T follicular helper cell (primary cell): ENCODE measurements at places on chromosomes 4 and X.

DNA sequence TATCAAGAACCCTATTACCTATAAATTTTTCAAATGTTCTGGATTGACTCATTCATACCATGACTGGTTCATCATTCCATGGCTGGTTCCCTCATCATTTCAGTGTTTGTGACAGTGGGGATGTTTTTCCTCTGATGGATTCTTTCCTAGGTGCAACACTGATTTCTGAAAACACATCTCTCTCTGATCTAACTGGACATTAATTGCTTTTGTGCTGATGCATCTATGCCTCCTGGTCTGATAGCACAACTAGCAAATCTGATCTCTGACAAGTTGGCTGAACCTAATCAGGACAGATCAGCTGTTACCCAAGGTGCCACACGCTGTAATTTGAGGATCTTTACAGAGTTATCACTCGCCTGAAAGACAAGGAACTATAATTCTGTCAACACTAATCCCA, 140.2 kb downstream of the LDB2 start:
- DNase-seq = no peak

- DNase-seq = no peak
Measured at GRCh38 chr4:121783210-121783609, 17.9 kb upstream of the EXOSC9 start.

DNA sequence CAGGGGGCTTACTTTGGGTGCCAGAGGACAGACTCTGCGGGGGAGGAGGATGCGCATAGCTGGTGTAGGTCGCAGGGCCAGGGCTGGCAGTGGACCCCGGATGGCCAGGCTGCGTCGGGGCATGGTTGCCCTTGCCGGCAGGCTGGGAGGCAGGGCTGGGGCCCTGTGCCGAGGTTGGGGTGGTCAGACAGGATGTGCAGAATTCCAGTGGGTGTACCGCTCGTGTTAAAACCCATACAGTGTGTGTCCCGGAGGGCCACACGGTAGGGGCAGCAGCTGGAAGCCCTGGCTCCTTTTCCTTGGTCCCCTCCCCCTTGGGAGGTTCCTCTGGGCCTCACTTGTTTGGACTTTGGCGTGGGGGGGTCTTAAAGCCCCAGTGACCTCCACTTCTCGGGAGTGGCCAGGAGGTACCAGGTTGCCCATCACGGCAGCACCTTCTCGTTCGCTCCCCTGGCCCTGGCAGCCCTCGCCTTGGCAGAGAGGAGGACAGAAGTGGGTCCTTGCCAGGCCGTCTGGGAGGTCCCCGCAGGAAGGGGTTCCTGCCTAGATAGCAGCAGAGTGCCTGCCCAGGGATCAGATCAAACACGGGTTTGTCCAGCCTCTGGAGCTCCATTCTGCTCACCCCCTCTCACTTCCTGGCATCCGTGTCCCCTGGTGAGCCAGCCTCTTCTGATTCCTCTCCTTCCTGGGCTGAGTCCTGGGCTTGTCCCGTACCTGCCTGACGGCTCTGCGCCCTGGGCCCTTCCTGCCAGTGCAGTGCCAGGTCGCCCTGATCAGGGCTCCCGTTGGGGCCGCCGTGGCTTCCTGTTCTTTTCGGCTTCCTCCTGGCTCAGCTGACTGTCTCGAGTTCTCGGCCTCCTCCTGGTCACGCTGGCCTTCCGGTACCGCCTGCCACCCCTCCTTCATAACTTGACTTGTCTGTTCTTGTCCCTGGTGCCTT, 56.7 kb upstream of the HGFAC start:
- no peak for DNase-seq

DNA sequence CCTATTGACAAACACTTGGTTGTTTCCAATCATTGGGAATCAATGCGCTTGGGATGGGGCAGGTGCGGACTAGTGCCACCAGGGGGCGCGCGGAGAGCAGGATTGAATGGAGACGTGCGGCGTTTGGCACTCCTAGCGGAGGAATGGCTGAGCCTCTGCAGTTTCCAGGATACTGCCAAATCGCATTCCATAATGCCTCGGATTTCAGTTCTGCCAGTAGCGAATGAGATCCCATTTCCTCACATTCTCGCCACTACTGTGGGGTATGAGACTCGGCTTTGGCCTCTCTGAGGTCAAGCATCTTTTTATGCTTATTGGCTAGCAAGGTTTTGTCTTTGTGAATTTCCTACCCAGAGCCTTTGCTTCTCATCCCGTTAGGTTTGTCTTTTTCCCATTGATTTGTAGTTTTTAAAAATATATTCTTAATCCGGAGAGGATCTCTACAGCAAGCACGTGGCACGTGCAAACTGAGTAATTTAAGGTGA, 28.7 kb downstream of the CLDN34 start:
- peak; percentile 72 for DNase-seq

DNA sequence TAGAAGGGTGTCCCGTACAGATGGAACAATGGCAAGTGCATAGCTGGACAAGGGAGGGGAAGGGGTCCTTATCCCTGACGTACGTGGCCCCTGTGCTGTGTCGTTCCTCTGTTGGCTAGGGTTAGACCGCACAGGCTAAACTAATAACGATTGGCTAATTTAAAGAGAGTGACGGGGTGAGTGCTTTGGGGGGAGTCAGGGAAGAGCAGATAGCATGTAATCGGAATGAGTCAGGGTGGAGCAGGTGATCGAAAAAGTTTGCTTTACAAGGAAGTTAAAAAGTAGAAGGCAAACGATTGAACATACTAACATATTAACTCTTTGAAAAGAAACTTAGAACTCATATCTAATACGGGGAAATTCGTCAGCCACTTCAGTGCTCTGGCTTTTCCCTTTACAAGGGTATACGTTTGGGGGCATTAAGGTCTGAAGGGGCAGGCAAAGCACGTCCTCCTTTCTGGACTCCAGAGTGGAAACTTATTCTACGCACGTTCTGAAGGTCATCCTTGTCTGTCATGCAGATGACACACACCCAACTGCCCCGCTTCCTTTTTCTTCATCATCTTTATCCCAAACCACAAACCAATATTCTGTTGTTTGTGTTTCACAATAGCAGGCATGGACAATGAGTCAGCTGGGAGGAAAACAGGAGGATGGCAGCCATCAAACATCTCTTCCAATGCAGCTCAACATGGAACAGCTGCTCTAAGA, 10.2 kb upstream of the CRLF2 start:
- no peak for DNase-seq

- no peak for DNase-seq
Measured at GRCh38 chrX:78708816-78709215, 38.7 kb upstream of the LPAR4 start.

DNA sequence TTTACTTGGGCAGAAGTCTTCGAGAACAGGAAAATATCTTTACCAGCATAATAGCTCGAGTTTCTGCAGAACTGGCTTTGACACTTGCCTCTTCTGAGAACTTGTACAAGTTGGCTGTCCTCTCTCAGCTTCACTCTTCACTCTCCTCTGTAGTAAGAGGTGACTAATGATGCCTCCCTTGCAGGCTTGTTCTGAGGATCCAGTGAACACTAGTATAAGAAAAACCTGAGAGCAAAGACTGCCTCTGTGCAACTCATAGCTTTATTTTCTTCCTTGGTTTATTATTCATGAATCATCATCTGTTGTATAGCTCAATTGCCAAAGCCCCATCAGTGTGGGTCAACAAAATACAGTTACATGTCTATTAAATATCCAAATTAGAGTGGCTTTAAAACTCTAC, 266.7 kb upstream of the CLNK start:
- DNase-seq = no peak

DNA sequence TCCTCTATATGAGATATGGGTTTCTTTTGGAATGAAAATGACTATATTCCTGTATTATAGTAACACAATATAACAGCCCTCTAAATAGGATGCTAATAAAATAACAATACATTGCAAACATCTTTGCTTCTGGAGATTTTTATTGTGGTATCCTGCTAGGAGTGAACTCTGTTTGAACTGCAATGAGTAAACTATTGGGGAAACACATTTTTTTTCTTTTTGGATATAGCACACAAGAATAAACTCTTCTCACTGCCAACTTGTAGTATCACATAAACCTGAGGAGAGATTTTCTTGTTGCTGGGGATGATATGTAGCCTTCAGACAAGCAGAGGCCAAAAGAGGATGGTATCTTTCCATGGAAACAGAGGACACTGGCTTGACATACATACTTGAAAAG, 238.2 kb downstream of the C4orf33 start:
- no peak for DNase-seq

DNA sequence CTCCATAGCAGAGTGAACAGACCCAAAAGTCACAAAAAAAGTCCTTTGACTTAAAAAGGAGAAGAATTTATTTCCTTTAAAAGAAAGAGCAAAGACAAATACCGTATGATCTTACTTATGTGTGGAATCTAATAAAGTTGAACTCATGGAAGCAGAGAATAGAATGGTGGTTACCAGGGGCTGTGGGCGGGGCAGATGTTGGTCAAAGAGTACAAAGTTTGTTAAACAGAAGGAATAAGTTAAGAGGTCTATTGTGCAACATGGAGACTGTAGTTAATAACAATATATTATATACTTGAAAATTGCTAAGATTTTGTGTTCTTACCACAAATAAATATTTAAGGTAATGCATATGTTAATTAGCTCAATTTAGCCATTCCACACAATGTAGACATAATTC, 173.3 kb upstream of the S100G start:
- DNase-seq = no peak

DNA sequence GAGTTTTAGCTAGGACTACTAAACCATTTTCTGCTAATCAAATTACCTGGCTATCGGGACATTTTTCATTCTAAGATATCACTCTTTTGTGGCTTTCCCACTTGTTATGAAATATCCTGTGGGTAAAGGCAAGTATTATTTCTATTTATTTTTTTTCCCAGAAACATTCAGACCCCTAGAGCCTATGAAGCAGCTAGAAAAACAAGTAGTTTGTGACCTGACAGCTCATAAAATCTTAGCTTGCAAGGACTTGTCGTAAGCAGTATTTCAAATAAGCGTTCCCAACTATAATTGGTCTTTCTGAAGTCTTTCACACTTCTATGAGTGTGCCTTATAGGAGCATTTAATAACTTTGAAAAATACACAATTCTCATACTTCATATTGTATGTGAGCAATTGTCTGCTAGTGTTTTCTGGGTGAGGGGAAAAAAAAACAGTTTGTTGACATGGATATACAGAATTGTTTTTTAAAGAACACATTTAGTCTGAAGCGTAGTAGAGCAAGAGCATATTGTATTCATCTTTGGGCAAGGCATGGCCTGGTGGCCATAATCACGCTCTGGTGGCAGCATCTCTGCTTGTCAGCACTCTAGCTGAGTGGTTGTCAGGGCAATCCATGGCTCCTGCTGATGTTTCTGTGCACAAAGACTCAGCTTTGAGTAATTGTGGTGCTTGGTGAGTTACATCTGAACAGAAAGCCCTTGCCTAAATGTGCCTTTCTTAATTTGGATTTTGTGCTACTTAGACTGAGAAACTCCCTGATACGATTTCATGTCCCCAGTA, 2.6 kb downstream of the MCUB start:
- no peak for DNase-seq

DNA sequence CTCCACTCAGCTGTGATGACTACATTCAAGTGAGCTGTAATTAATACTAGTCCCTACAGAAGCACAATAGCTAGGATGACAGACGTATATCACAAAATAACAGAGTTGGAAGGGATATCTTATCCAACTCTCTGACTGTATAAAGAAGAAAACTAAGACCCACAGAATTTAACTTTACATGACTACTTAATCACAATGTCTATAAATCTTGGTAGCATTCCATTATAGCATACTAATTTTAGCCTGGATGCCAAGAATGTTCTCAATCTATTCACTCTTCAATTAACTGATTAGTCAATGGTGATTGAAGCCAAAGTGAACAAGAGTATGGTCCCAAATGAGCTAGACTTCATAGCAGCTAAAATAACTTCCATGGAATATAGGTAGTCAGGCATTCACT, 31.2 kb downstream of the RPS6KA6 start:
- DNase-seq = no peak

GRCh38 chrX:68991691-68992345, 163.0 kb downstream of the EFNB1 start:
- DNase-seq = no peak

GRCh38 chr4:141711211-141711610, 74.8 kb downstream of the IL15 start:
- no peak for DNase-seq

- DNase-seq = no peak
Measured at GRCh38 chr4:72390409-72390808, 178.6 kb downstream of the ADAMTS3 start.

GRCh38 chrX:139299309-139299708, 231.2 kb upstream of the F9 start:
- DNase-seq = no peak

DNA sequence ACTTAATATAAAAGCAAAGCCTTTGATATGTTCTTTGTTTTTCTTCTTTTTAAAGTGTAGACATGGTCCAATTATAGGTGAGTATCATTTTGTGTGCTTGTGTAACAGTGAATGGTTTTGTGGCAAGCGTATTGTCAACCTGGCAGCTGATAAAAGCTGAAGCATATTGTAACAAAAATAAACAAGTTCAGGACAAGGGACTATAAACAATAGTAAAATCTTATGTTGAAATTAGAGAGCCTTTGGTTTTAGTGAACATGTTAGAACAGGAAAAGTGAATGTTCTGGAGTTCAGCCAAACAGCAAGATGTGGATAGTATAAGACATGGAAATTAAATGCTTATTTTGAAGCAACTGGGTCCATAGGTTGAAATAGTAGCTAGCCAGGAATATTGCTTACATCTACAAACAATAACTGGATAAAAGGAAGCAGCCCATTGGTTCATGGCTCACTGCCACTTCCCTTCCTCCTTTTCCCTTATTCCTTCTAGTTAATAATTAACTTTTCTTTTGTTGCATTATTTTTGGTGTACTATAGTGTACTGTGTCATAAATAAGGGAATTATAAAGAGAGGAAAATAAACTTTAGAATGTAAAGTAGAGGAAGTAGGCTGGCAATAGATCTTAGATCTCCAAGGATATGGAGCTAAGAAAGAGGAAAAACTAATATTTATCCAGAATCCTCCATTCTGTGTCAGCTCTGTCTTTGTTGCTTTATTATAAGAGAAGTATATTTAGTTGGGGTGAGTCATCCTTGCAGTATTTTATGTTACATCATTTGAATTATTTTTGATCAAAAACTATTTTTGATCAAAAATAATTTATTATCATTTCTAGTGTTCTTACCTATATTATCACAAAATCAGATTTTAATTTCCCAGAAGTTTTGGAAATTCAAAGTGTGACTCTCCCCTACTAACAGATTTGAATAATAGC, 65.6 kb downstream of the MRPL1 start:
- DNase-seq = no peak
